ENCODE measurements at places on chromosomes 3 and 15.

- no peak for DNase-seq
These were observed 30.0 kb downstream of the MRAS start for GRCh38 chr3:138378331-138378730.

GRCh38 chr3:72454441-72454840 lies 393.8 kb downstream of the SHQ1 start:
- DNase-seq = no peak

DNA sequence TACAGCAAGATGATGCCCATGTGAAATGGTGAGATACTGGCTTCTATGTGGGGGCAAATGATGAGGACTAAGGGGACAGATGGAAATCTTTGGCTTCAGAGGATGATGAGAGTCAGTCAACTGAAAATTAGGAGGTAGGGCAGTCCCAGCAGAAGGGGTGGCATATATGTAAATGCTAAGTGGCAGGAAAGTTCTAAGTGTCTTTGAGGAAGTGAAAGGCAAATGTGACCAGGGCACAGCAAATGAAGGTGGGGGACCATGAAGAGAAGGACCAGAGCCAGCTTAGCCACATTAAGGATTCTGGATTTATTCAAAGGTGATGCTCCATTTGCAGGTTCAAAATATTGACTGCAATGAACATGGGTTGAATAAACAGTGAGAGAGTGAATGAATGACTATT lies 29.2 kb upstream of the LIMD1 start:
- DNase-seq = no peak

GRCh38 chr15:63971427-63971805 lies 74.9 kb downstream of the DAPK2 start:
- peak; percentile 56 for DNase-seq

DNA sequence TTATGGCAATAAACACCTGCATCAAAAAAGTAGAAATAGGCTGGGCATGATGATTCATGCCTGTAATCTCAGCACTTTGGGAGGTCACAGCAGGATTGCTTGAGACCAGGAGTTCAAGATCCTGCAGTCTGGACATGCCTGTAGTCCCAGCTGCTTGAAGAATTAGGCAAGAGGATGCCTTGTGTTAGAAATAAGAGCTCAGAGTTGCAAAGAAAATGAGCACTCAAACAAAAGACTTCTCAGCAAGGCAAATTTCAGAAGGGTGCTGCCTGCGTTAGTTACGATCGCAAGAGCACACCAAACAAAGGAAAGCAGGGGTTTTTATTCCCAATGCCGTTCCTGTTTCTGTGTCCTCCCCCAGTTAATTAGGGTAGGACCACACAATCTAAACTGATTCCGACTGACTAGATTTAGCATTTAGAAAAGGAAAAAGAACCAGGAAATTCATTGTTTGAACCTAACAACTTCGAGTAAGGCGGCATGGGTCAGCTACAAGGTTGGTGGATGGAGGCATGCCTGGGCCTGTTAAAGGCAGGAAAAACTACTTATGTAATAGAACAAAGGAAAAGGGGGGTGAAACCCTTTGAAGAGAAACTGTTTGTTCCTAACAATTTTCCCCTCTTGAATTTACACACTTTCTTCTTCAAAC lies 55.5 kb downstream of the DLG1 start:
- DNase-seq = no peak

GRCh38 chr3:132404276-132404675 lies 13.0 kb upstream of the DNAJC13 start:
- DNase-seq = no peak

DNA sequence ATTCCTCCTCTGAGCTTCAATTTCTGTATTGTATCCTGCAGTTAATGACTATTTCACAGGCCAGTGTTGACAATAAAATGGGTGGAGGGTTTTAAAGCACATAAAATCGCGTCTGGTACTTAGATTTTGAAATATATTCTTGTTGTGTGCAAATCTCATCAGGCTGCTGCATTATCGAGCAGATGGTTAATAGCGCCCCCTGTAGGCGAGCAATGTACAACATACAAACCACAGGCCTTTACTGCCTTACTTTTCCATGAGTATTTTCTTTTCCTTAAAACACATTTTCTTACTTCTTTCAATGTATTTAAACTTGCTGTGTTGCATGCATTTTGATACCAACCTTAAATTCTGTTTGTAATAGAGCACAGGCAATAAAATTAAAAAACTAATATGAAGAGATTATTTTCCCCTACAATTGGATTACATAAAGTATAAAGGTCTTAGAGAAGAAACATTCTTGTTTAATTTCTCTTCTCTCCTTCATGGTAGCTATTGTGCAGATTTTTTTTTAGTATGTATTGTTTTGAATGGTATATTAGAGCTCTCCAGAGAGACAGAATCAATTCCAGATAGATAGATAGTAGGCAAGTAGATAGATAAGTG lies 608.4 kb downstream of the CADM2 start:
- DNase-seq = peak; percentile 42
